MCF 10A (cell line): ENCODE measurements at places on chromosomes 1 and 21. TPM values are rescaled to one million over a fixed set of nuclear protein-coding genes. Genes with fewer than 3 reads are reported as not detected.

- no peak for DNase-seq
These were observed 1.9 kb upstream of the UBASH3A start for GRCh38 chr21:42401820-42402251.

GRCh38 chr1:60898987-60899386 is 183.4 kb upstream of the NFIA start:
- DNase-seq: no peak

GRCh38 chr1:71737768-71738167 is 544.6 kb downstream of the NEGR1 start:
- no peak for DNase-seq

GRCh38 chr1:56872597-56872996 is 18.0 kb downstream of the C8A start:
- no peak for DNase-seq

DNA sequence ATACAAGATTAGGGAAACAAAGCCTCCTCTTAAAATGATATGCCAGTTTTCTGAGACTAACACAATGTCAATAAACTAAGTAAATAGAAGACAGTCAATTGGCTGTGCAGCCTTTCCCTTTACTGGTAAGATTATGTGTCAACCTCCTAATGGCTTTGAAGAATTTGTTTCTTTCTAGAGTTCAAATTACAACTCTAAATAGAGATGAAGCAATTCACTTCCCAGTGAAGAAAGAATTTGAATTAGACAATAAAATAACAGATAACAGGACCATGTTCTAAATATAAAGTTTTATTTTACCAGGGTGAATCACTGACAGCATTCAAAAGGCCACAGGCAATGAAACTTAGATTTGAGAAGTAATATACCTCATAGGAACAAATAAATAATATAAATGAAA is 680.3 kb downstream of the PLA2G4A start:
- DNase-seq: peak; percentile 51

DNA sequence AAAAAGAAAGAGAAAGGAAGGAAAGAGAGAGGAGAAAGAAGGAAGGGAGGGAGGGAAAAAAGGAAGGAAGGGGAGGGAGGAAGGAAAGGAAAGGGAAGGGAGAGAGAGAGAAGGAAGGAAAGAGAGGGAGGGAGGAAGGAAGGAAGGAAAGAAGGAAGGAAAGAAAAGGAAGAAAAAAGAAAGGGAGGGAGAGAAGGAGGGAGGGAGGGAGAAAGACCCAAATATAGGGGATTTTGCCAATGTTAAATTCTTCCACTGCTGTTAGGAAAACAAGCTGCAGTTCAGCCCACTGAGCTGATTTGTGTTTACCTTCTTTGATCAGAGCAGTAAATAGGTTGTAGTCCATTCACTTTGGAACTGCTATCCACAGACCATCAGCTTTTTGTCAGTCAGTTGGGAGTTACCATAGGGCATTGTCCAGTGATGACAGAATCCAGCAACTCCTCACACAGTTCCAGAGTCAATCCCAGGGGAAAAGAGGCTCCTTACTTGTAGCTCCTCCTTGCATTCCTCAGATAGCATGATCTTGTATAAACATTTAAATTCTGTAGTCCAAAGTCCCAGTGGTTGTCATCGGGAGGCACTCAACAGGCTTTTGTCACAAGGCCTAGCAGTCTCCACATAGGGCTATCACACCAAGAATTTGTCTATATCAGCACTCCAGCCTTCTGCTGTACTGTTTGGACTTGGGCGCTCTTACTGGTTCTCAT is 13.5 kb upstream of the PPP1R8 start:
- no peak for DNase-seq

DNA sequence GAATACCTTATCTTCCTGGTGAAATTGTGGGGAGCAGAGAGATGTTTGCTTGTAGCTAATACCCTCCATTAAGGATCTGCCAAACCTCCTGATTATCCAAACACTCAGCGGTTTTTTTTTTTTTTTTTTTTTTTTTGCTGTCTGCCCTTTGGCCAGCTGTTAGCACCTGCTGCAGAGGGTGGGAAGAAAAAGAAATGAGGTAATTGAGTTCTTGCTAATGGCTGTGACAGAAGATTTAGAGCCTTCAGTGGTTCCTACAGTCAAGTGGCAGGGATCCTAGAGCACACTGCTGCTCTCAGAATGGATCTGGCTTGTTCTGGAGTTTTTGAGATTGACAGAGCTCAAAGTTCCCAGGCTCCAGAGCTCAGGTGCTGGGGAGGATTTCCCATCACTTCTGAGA is 342.5 kb downstream of the DISC1 start:
- DNase-seq: no peak

- peak; percentile 84 for DNase-seq
These were observed 576 bp downstream of the CCN1 start for GRCh38 chr1:85580872-85581801.

DNA sequence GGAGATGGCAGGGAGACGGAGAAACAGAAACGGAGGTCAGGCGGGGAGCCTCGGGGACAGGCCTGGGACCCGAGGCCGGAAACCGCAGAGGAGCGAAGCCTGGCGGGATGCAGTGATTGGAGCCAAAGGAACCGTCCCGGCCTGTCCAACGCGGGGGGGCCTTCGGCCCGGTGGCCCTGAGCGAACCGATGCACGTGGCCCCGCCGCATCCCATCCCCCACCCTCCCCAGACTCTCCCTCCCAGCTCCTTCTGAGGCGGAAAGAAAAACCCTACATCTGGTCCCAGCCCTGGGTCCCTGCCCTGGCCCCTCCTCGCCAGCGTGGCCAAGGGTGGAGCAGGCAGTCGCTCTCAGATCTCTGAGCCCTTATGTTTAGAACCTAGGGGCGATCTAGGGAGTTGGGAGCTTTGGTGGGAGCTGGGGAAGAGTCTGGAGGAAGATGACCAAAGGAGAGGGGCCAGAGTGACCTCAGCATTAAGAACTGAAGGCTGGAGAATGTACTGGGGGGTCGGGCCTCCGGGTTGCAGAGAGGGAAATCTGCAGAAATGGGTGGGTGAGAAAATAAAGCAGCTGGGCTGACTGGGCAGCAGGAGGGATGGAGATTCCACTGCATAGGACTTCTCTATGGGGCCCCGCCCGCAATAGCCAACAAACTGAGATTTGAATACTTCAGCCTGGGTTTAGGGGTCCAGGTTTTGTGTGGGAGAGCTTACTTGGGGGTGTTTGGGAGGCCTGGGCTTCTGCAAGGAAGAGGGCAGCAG is 1.5 kb upstream of the CRABP2 start:
- no peak for DNase-seq

DNA sequence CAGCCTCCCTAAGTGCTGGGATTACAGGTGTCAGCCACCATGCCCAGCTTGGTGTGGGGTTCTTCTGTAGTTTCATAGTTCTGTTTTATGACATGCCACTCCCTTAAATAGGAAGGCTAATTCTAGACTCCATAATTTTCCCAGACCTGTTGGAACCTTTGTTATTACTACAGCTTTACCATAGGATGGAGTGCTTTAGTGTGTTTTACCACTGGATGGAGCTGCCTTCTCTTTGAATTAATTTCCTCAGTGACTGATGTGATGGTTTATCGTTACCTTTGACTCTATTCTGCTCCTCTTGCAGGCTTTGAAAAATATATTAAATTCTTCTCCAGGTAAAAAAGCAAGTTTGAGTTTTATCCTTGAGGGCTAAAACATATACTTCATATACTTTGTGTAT is 84.6 kb upstream of the NEK7 start:
- peak; percentile 14 for DNase-seq

GRCh38 chr1:53145051-53145600 is 2.7 kb upstream of the SLC1A7 start:
- DNase-seq: no peak

GRCh38 chr21:28636752-28637691 is 355.7 kb downstream of the LTN1 start:
- DNase-seq: peak; percentile 67

DNA sequence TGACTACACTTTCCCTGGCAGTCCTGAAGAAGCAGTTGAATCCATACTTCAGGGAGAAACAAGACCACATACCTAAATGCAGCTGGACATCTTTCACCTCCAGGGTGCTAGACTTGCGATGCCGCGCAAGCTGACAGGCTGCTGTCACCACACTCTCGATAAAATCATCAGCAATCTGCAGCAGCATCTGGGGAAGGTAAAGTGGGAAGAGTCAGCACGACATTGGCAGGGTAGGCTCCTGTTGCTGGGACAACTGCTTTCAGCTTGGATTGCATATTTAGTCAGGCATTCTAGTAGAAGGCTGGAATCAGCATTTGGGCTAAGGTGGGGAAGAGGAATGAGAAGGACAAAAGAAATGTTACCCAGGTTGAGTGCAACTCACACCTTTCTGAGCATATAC is 21.1 kb downstream of the RAB42 start:
- no peak for DNase-seq

The SCNM1 gene
- total RNA-seq: 88.5 and 93.0 TPM in 2 replicates

- no peak for DNase-seq
These were observed 61.4 kb downstream of the EPHB2 start for GRCh38 chr1:22772014-22772413.

- DNase-seq: no peak
These were observed 8.6 kb downstream of the LIX1L start for GRCh38 chr1:145949219-145949618.

DNA sequence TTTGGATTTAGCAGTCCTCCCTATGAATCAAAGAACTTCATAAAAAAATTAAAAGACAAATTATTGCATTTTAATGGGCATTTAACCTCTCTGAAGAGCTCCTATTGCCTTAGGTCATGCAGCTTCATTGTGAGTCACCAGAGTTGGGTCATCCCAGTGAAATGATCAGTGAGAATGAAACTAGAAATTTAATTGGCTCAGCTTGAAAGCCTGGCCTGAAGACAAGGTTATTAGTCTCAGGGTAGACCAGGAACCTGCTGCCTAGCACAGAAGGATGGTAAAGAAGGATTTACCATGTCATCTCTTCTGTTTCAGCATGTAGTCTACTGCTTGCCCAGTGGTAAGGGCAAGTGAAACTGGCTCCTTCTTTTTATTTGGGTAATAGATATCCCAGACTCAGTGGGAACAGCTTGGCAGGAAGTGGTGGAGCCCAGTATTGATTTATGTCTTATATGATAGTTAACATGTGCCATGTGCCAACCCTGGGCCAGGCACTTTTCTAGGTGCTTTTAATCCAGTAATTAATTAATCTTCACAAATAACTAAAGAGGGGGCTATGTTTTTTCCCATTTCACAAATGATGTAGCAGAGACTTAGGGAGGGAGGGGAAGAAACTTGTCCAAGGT is 23.6 kb downstream of the LAMC2 start:
- DNase-seq: peak; percentile 96

- DNase-seq: no peak
These were observed 187.9 kb downstream of the VAV3 start for GRCh38 chr1:107776900-107777663.

DNA sequence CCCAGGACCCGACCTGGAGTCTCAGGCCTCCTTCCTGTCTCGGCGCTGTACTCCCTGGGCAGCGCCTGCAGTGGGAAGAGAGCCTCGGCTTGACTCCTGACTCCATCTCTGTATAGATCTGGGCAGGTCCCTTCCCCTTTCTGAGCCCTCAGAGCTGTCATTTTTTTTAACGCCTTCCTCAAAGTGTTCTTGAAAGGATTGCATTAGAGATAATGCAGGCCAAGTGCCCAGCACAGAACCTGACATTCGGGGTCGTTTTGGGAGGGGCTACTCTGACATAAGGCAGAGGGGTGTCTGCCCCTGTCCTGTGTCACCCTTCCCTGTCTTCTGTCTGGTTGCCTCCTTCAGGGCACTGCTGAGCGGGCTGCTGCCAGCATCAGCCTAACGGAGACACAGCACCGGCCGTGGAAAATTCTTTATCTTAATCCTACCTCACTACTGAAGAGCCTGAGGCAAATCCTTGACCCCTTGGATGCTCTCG is 271.6 kb downstream of the TRABD2B start:
- no peak for DNase-seq
